ENCODE measurements at places on chromosomes 4 and X. TPM values are rescaled to one million over a fixed set of nuclear protein-coding genes. Genes with fewer than 3 reads are reported as not detected.

- no peaks in the 10 kb centered on the region for H3K36me3 ChIP-seq
- H3K4me1 ChIP-seq, result no peaks in the 10 kb centered on the region
- no peak overlapping the region for H3K4me3 ChIP-seq
- no peaks in the 10 kb centered on the region for H3K27me3 ChIP-seq
These were observed 44.9 kb upstream of the SPRY1 start for GRCh38 chr4:123351713-123352112.

DNA sequence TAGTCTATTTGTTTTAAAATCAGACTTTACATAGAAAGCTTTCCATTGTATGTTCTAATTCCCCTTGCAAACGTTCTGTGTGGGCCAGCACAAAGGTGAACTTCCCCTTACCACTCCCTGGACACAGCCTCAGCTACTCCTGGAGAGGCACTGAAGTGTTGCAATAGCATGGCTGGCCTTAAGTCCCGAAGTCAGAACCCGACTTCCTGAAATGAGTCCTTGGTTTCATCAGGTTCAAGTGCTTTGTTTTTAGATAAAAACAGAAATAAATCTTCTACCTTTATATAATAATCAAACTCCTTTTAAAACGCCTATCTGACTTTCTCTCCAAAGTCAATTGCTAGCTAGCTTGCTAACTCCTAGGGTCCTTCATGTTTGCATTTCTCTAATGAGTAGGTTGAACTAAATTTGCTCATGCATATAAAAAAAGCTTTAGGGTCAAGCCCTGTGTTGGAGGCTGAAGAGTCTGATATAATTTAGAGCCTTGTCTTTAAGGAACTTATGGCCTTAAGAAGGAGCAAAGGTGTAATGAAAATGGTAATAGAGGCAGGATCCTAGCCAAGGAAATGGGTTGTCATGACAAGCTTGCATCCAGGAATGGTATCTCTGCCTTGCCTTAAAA is 9.0 kb downstream of the BMP3 start:
- peaks cover 3% of the 10 kb centered on the region for H3K27me3 ChIP-seq
- DNase-seq, result no peak
- H3K4me3 ChIP-seq, result no peak overlapping the region
- no peaks in the 10 kb centered on the region for H3K4me1 ChIP-seq
- H3K27ac ChIP-seq, result no peak overlapping the region
- H3K36me3 ChIP-seq, result no peaks in the 10 kb centered on the region

GRCh38 chr4:37902212-37902611 is 11.3 kb downstream of the TBC1D1 start:
- no peak overlapping the region for H3K27ac ChIP-seq
- H3K36me3 ChIP-seq, result no peaks in the 10 kb centered on the region
- H3K4me1 ChIP-seq, result no peaks in the 10 kb centered on the region
- no peaks in the 10 kb centered on the region for H3K27me3 ChIP-seq
- no peak overlapping the region for H3K4me3 ChIP-seq

DNA sequence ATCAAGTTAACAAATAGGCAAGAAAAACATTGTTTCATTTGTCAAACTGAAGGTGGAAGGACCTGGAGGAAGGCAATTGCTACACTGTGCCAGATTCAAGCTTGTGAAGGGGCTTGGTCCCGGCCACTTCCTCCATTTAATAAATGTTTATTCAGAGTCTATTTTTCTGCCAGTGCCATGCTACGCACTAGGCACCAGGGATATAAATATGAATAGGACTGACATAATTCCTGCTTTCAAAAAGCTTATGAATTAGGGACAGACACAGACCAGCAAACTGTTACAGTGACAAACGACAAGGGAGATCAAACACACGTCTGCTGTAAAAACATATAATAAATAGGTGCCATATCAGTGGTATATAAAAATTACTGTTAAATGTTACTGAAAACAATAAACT is 571 bp downstream of the TLR6 start:
- DNase-seq, result no peak
- H3K36me3 ChIP-seq, result no peaks in the 10 kb centered on the region
- no peak overlapping the region for H3K27ac ChIP-seq
- no peaks in the 10 kb centered on the region for H3K27me3 ChIP-seq

DNA sequence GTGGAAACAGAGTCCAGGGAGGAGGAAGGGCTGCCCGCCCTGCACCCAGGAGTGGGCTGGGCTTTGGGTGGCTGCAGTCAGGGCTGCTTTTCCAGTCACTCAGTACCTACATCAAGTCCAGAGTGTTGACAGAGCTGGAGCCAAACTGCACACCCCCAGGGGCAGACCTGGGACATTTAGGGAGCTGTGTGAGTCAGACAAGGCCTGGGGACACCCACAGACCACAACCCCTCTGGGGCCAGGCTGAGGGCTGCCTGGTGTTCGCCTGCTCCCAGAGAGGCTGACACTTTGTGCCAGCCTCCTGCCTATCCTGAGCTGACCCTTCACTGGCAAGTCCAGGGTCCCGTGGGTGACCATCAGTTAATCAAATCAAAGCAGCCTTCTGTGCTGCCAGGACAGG is 240.0 kb downstream of the BCOR start:
- H3K36me3 ChIP-seq, result no peaks in the 10 kb centered on the region
- H3K27me3 ChIP-seq, result no peaks in the 10 kb centered on the region
- no peak overlapping the region for H3K27ac ChIP-seq
- H3K4me1 ChIP-seq, result peaks cover 5% of the 10 kb centered on the region

DNA sequence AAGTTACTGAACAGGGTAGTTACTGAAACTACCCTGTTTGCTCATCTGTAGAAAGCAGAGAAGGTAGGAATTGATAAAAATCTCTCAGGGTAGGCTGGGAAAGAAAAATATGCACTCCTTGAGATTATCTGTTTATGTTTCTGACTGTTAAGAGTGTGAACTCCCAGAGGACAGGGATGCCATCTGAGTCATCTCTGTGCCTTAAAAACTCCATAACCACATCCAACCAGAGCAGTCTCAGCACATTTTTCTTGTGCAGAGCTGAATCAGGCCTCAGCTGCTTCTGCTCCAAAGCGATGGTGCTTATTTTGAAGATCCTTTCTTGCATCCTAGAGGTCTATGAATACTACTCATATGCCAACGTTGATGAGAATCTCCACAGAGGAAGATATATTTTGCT is 9.9 kb downstream of the CENPVL3 start:
- no peak for DNase-seq
- no peaks in the 10 kb centered on the region for H3K36me3 ChIP-seq
- peaks cover 21% of the 10 kb centered on the region for H3K27me3 ChIP-seq
- H3K27ac ChIP-seq, result no peak overlapping the region

DNA sequence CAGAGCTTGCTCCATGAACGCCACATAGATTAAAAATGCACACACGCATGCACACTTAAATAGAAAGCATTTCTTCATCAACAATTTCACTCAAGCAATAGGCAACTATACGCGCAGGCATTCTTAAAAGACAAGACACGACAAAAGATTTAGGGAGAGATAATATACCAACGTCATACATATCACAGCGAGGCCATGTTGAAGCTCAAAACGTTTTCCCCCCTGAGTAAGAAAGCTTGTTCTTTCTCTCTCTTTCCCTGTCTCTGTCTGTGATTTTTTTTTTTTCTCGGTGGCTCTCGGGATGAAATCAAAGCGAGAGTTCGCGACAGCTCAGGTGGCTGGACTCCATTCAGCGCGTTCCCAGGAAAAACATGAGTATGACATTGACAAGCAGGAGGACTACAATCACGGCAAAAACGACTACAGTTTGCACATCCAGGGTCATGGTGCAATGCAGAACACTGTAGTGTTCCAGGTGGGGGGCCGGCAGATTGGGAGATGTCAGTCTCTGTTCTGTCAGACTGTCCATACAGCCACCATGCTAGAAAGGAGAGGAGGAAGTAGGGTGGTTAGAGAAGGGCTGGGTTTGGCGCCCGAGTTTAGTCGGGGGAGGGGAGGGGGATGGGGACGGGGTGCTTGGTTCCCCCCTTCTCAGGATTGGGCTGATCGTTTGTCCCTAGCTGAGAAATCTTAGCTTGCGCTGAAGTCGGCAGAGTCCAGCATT is 30.7 kb downstream of the ARHGEF9 start:
- H3K4me1 ChIP-seq, result peaks cover 10% of the 10 kb centered on the region
- H3K27ac ChIP-seq, result peak overlapping the region; percentile 84
- no peaks in the 10 kb centered on the region for H3K27me3 ChIP-seq

DNA sequence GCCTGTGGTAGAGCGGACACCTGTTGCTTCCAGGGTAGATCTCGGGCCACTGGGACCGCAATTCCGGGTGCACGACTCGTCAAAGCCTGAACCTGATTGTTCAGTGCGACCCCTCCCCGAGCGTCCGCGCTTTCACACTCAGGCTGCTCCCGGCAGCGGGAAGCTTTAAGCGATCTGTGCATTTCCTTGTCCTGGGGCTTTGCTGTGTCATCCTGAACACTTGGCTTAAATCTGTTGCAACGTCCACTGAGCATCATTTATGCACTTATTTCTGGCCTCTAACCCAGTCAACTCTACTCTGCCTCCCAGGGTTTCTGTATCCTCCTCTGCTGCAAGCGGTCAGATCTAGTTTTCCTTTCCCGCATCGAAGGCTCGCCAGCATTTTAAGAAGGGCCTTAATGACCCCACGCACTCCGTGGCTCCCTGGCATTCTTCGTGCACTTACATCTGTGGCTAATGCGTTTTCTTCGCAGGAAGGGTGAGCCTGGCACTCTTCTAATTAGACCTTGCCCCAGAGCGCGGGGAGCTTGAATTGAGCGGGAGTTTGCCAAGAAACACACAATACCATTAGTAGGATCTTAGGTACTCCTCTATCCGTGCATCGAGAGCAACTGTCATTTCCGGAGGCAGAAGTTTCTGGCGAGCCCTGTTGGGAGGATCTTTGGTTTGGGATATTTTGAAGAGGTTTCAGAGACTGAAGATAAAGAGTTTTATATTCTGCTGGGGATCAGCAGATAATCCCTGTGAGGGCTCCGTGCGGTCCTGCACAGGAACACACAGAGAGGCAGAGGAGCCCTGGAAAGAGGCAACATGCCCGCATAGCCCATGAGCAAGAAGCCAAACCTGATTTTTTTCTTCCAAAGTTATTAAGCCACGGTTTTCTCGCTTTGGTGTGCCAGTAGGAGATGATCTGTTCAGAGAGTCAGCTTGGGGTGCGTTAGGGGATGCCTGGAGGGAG is 654 bp upstream of the DDIT4L start:
- H3K4me3 ChIP-seq, result peak overlapping the region; percentile 22
- H3K36me3 ChIP-seq, result no peaks in the 10 kb centered on the region
- no peak overlapping the region for H3K27ac ChIP-seq
- DNase-seq, result peak; percentile 35

DNA sequence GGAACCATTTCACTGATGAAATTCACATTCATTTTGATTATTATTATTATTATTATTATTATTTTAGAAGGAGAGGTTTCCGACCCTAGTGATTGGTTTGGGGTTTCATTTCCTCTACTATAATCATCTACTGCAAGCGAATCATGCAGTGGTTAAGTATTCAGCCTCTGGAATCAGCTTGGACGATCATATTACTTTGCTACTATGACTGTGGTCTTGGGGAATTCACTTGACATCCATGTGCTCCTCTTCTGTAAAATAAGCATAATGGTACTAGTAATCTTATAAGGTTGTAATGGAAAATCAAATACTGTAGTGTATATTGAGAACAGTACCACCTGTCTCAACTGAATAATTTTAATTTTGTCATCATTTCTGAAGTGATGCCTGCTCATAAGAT is 132.1 kb upstream of the SLC4A4 start:
- H3K4me1 ChIP-seq, result peaks cover 10% of the 10 kb centered on the region
- no peaks in the 10 kb centered on the region for H3K36me3 ChIP-seq
- H3K4me3 ChIP-seq, result no peak overlapping the region

GRCh38 chr4:100949350-100949935 is 397.9 kb downstream of the PPP3CA start:
- no peaks in the 10 kb centered on the region for H3K36me3 ChIP-seq
- no peaks in the 10 kb centered on the region for H3K4me1 ChIP-seq
- H3K27ac ChIP-seq, result no peak overlapping the region
- no peak overlapping the region for H3K4me3 ChIP-seq
- H3K27me3 ChIP-seq, result no peaks in the 10 kb centered on the region

DNA sequence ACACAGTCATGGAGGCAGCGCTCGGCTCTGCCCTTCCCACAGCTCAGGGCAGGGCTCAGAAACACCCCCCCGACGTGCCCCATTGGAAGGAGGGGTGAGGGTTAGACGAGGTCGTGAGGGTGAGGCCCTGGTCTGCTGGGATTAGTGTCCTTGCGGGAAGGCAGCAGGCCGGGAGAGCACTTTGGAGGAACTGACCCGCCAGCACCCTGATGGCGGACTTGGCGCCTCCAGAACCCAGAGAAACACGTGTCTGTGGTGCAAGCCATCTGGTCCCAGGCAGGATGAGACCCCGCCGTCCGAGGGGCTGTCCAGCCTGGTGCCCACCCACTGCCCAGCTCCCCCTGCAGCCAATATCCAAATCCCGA is 26.3 kb downstream of the TACC3 start:
- H3K4me3 ChIP-seq, result no peak overlapping the region
- no peak for DNase-seq
- H3K27me3 ChIP-seq, result no peaks in the 10 kb centered on the region
- no peaks in the 10 kb centered on the region for H3K36me3 ChIP-seq

- no peak for DNase-seq
- H3K27ac ChIP-seq, result no peak overlapping the region
- no peak overlapping the region for H3K4me3 ChIP-seq
- H3K36me3 ChIP-seq, result no peaks in the 10 kb centered on the region
These were observed 21.6 kb downstream of the SH3KBP1 start for GRCh38 chrX:19865567-19866363.

GRCh38 chr4:37082912-37083311 is 161.6 kb upstream of the NWD2 start:
- no peaks in the 10 kb centered on the region for H3K36me3 ChIP-seq
- H3K4me1 ChIP-seq, result no peaks in the 10 kb centered on the region
- H3K4me3 ChIP-seq, result no peak overlapping the region
- H3K27ac ChIP-seq, result no peak overlapping the region
- H3K27me3 ChIP-seq, result no peaks in the 10 kb centered on the region

The P2RY4 gene
- total RNA-seq, result 0.37 TPM

The IL2RG gene
- total RNA-seq, result 14.0 TPM

The FDCSP gene
- 6.0 TPM for total RNA-seq

The GNPDA2 gene
- total RNA-seq, result 12.0 TPM

The SLC34A2 gene
- total RNA-seq, result 1,795 TPM
